Muscle of leg (tissue), 16 donors: ENCODE measurements at places on chromosomes 1 and 21. TPM values are rescaled to one million over a fixed set of nuclear protein-coding genes. Genes with fewer than 3 reads are reported as not detected.
A peak's percentile ranks its signal among the peaks of the same experiment; 100 is the strongest.

ZNF692 gene
- total RNA-seq: 18.8 TPM

GRCh38 chr1:217134857-217135568, 411.8 kb upstream of the ESRRG start:
- DNase-seq: peak; percentile 49

DNASE2B gene
- total RNA-seq: 0.09 TPM

- peak; percentile 58 for DNase-seq
Measured at GRCh38 chr1:222792744-222793143, 22.1 kb upstream of the DISP1 start.

DNA sequence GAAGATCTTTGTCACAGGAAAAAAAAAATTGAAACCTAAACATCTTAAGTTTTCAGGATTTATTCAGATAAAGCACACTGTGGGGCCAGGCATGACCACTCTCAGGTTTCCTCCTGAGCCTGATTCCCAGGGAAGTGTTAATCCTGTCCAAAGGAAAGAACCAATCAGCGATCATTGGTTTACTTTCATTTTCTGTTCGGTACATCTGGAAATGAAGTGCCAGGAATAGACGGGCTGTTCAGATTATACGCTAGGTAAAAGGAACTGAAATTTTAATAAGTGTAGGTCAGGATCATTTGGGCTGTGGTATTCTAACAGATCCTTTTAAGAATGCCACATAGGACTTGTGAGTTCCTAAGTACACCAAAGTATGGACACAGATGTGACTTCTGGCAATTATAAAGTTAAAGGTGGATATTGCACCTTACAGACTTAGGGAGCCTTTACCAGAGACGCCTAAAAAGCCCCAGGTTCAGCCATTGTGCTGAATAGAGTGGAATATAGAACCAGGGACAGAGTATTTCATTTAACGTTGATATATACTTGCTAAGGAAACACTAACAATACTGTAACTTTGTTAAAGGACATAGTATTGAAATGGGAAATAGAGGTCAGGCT, 9.3 kb upstream of the CACYBP start:
- peak; percentile 91 for DNase-seq

- no peak for DNase-seq
Measured at GRCh38 chr1:33986390-33987095, 122.7 kb downstream of the HMGB4 start.

TRNP1 gene
- 1.3 TPM for total RNA-seq

GRCh38 chr1:156963621-156964020, 43.2 kb downstream of the LRRC71 start:
- DNase-seq: peak; percentile 39

- DNase-seq: no peak
Measured at GRCh38 chr1:8520483-8520966, 202.6 kb downstream of the SLC45A1 start.
